ENCODE measurements at places on chromosomes 4 and X.
A peak's percentile ranks its signal among the peaks of the same experiment; 100 is the strongest.

- DNase-seq: no peak
Observed at GRCh38 chrX:2449135-2449886, 51.5 kb downstream of the DHRSX start.

DNA sequence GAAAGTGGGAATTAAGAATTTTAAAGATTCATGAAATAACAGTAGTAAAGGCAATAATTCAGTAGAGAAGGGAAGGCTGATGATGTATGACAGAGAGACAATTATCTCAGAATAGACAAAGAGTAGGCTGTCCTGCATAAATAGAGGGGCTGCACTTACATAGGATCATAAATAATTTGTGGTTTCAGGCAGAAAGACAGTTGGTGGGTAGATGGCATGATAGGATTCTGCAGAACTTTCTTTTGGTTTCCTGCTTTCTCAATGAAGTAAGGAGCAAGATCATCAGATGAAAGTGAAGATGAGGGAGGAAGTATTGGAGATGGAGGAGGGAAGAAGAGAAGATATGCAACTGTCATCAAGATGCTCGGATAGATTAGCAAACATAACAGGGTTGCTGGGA, 604.9 kb upstream of the ZFP42 start:
- DNase-seq: no peak

GRCh38 chrX:8672176-8672575, 59.8 kb downstream of the ANOS1 start:
- DNase-seq: no peak

DNA sequence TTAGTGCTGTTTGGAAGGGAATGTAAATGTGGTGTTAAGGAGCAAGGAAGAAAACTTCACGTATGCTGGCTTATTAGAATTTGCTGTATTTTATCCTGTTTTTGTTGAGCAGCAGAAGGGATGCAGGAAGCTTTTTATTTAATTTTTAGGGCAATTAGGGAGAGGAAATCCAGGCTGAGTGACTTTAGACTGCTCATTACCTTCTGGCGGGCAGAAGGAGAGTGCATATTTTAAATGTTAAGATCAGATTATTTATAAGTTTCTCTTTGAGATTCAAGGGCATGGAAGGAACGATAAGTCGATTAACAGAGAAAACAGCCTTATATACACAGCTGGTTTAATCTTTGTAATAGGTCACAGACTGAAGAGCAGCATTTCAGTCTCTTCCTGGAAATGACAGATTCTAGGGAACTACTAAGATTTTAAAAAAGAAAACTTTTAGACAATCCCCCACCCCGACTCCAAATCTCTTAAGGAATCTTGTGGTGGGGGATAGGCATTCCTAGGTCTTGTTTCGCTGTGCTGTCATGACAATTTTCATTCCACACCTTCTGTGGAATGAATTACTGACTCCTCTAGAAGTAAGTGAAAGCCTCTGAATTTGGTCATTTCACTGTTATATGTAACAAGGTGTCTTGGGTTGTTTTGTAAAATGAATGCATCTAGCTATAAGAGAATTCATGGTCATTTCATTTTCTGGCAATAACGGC, 402.5 kb downstream of the RAPGEF2 start:
- DNase-seq: no peak

DNA sequence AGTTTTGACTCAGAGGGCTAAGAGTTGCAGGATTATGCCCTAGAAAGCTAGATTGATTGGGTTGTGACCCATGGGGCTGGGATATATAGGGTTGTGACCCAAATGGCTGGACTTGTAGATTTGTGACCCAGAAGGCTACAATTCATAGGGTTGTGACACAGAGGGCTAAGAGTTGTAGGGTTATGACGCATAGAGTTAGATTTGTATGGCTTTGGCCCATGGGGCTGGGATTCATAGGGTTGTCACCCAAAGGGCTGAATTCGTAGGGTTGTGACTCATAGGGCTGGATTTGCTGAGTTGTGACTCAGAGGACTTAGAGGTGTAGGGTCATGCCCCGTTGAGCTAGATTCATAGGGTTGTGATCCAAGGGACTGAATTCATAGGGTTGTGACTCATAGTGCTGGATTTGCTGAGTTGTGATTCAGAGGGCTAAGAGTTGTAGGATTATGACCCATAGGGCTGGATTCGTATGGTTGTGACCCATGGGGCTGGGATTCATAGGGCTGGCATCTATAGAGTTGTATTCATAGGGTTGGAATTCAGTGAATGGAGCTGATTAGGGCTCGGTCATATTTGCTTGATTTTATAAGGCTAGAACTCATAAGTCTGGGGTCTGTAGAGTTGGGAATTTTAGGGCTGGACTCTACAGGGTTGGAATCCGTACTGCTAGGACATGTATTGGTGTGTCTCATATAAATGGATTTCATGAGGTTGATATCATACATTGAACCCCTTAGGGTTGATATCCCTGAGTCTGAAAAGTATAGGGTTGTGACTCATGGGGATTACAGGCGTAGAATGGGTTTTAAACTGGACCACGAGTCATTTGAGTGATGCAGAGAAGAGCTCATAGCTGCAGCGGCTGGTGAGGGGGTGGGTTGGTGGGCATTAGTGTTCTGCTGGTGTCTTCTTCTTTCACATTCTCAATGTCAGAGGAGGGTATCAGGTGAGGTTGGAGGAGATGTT, 125.7 kb downstream of the CRLF2 start:
- DNase-seq: no peak

- DNase-seq: no peak
Observed at GRCh38 chr4:69776696-69777095, 16.3 kb upstream of the SULT1B1 start.

DNA sequence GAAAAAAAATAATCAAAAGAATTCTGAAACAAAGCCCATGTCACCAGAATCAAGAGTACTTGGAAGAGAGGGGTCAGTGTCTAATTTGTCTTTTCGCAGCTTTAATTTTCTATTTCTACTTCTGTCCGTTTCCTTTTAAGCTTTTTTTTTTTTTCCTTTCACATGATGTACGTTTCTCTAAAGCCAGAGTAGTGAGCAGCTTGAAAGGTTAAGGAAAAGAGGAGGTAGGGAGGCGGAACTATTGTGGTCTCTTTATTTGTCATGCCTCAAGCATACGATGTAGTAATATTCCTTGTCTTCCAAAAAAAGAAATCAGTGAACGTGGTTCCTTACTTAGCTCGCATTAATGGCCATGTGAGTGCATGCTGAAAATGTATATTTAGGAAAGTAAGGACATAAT, 311.5 kb downstream of the TENM3 start:
- no peak for DNase-seq

DNA sequence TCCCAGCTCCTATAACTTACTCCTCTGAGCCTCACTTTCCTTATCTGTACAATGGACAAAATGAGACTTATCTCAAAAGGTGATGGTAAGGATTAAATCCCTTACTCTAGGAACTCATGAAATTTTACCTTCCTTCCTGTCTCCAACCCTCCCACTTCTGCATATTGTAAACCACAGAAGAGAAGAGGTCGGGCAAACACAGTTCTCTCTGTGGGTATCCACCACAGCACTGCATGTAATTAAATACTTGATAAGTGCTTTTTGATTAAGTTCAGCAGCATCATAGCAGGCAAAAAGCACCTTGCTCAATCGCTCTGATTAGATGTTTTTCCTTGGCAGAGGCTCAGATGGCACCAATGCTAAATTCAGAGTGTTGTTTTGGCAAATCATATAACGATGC, 17.3 kb upstream of the TMEM192 start:
- DNase-seq: no peak

DNA sequence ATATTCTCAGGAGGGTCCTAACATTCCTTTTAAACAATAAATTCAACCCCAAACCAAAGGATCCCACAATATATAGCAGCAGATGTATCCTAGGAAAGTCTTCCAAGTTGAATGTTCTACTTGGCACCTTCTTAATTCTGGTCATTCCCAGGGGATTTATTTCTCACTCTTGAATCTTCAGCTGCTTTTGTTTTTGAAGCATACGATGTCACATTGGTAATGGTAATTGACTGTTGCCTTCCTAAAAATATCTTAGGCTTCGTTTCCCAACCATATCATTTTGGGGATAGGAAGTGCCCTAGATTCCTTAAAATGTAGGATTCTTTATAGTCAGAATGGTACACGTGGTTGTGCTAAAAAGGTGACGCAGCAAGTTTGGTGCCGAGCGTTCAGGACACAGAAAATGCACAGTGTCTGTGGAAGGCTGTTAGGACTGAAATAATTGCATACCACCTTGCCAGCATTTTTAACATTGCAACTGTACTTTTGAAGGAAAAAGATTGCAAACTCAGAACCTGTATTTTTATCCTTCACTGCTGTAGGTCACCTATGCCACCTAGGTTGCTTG, 8.1 kb downstream of the SNX25 start:
- no peak for DNase-seq

DNA sequence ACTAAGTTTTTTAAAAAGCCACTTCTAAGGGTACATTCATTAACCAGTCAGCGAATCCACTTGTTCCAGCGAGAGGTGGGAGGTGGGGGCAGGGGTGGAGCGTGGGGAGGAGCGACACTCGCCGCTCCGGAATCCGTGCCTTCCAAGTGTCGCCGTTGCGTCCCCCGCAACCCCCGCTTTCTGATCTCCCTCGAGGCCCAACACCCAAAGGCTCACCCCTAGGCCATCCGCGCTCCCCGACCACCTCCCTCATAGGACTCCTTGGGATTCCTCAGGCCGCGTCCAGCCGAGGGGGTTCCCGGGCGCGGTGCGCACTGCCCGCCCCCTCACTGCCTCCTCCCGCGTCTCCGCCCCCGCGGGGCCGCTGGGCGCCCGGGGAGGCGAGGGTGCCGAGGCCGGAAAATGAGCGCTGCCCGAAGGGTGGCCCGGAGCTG, 108.1 kb upstream of the STOX2 start:
- DNase-seq: no peak

DNA sequence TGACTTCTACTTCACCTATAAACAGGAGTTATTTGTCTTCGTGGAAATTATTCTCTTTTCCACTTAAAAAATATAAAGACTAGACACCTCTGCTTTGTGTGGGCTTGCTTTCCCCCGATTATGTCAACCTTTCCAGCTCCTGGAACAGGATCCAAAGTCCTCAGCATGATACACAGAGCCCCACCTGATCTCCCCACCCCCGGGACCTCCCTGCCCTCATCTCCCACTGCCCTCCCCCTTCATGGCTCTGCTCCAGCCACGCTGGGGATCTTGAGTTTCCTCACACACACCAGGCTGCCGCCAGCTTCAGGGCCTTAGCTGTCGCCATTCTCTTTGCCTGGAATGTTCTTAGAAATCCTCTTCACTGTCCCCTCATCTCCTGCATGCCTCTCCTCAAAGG, 55.3 kb downstream of the MBNL3 start:
- DNase-seq: no peak

DNA sequence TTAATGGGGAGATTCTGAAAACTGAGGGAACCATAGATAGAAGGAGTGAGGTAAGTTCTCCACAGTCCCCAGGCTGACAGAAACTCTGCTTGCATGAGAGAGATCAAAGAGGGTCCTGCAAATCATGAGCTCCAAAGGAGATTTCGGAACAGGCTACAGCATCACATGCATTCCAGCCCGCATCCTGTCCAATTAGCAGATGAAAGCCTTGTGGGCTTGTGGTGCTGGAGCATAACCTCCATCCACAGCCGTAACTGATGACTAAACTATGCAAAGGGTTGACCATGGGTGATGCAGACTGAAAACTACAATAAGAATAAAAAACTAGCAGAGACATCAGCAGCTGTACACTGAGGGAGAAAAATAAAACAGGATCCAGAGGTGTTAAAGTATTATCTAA, 654.5 kb downstream of the TLL1 start:
- DNase-seq: no peak

GRCh38 chr4:37609626-37610025, 76.5 kb downstream of the RELL1 start:
- DNase-seq: peak; percentile 51

GRCh38 chr4:189494407-189494806, 446.3 kb upstream of the FRG1 start:
- no peak for DNase-seq

GRCh38 chrX:69124108-69124507, 41.1 kb downstream of the PJA1 start:
- no peak for DNase-seq

DNA sequence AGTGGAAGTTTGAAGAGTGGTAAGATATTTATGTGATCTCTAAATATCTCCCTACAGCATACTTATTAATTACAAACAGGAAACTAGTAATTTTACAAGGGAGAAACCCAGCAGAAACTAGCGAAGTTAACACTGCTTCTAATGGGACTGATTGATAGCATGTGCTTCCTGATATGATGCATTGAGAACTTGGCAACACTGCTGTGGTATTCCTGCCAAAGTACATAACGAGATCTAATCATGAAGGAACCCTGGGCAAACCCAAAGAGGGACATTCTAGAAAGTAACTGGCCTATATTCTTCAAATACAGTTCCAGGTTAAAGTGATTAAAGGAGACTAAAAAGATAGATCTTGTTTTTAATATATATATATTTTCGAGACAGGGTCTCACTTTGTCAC, 4.6 kb upstream of the GPR34 start:
- DNase-seq: no peak

DNA sequence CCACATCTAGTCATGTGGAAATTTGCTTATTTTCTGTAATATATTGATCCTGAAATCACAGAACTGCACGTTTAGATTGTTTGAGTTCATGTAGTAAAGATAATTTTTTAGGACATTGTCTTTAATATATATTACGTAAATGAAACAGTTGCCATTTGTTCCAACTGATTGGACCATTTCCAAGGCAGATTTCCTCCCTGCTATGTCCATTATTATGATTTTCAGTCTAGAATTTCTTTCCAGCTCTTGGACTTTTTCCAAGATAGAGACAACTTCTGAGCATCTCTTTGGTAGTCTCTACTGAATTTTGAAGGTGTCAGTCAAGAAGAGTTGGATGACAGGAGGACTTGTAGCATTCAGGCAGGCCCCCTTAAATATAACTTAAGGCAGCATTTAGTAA, 94.6 kb downstream of the STIM2 start:
- no peak for DNase-seq

- no peak for DNase-seq
Observed at GRCh38 chrX:18491587-18492340, 66.4 kb downstream of the CDKL5 start.

DNA sequence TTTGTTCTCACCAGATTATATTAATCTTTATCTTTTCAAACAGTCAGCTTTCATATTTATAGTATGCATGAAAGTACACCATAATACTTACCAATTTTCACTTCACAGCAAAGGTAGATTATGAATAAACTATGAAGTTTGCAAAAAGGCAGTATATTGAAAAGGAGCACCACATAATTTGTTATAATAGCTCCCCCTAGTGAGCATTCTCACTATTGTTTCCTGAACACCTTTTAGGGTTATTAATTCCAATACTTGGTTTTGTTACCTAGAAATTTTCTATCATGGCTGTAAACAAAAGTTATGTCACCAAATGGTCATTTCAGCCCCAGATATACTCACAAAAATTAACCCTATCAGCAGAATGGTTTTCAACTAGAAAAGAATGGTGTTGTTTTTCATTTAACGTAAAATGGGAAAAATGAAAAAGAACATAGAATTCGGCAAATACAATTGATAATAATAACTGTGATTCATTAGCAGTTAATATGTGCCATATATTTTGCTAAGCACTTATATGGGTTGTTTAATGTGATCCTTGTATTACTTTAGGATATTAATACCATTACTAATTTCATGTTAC, 30.2 kb upstream of the NKX6-1 start:
- peak; percentile 53 for DNase-seq

Data from inflammatory macrophage treated with lipopolysaccharide for 4 hours (primary cell).